ENCODE measurements at places on chromosomes 16 and 17.

GRCh38 chr17:4247361-4247970, 16.3 kb downstream of the ANKFY1 start:
- DNase-seq = peak; percentile 45

DNA sequence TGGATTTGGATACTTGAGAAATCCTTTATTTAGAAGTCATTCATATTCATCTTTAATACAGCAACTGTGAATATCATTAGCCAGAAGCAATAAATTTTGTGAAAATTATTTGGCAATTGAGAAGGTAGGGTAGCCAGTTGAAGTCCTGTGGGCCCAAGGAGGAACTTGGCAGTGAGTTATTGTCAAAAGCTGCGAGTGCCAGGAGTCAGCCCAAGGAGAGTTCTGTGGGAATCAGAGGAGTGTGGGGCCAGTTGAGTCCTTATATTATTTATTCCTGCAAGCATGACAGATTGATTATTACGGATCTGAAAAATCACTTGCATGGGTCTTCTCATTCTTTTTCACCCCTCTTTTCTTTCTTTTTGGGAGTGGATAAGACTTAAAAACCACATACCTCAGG, 38.3 kb downstream of the PRKCA start:
- no peak for DNase-seq

GRCh38 chr17:67046398-67046797, 2.0 kb downstream of the CACNG1 start:
- DNase-seq = no peak

- DNase-seq = peak; percentile 68
These were observed at the start of gene EDC4 for GRCh38 chr16:67872631-67873434. Gene EDC4 (plus strand): TSS chr16:67873052. CDS start chr16:67873262, 210 bp downstream.

DNA sequence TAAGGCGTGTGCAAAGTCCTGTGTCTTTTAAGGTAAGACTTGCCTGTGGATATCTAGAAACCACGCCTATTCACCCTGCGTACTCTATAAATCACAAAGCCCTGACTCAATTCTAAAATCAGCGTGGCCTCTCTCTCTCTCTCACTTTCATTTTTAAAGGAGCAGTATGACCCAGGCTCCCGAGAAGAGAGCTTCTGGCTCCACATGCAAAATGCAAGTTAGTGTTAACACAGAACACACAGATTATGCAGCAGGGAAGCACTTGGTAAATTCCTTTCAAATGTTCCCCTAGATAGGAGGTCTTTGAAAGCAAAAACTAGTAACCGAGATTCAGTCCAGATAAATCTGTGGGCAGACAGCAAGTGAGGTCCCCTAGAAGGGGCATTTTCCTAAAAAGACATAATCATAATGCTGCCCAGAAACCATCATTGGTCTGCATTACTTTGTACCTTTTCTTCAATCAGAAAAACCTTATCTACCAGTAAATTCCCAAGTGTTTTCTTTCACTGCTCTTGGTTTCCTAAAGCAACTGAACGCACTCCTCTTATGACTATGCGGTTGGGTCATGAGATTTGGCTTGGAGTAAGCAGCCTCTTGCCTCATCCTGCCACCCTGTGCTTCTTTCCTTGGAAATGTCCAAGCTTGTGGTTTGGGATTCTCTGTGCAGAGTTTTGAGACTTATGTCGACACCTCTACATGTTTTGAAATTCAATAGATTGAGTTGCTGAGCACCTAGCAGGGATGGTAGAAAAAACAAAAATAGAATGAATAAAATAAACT, 31.7 kb upstream of the KCNJ2 start:
- no peak for DNase-seq

DNA sequence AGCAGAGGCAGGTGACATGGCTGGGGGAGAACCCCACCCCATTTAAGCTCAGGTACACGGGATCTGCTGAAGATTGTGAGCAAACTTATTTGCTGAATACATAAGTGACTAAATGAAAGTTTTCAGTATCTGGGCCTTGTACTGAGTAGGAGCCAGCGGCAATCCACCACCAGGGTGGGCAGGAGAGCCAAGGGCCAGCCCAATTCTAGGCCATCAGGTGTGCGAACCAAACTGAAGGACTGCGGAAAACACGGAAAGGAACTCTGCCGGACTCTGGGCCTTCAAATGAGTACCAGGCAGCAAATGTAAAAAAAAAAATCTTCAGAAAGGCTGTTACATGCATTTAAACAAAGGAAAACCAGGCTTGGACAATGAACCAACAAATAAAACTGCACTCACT, 19.7 kb downstream of the ARHGAP17 start:
- DNase-seq = no peak

DNA sequence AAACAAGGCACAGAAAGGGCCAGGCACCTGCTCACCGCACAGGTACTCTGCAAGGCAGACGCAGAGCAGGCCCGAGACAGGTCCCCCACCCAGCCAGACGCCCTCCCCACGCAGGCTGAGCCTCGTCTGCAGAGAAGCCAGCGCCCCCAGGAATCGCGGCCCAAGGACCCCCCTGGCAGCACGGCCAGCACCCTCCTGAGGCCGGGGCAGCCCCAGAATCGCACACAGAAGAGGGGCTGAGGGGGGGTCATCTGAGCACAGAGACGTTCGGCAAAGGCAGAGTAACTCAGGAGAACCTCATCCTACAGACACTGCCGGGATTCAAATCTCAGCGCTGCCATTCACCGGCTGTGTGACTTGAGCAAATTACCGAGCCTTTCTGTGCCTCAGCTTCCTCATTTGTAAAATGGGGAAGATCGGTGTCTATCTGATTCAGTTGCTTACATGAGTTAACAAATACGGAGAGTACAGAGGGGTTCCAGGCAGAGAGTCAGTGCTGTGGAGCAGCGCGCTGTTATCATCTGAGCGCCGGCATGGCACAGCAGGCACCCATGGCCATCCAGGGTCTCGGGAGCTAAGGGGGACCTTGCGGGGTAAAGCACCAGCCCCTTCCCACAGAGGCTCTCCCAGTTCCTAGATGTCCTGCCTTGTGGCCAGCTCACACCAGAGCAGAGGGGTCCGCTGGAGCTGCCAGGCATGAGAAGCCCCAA, 10.4 kb downstream of the EMC6 start:
- no peak for DNase-seq

GRCh38 chr17:73833775-73834488, 189.7 kb upstream of the SDK2 start:
- DNase-seq = no peak

DNA sequence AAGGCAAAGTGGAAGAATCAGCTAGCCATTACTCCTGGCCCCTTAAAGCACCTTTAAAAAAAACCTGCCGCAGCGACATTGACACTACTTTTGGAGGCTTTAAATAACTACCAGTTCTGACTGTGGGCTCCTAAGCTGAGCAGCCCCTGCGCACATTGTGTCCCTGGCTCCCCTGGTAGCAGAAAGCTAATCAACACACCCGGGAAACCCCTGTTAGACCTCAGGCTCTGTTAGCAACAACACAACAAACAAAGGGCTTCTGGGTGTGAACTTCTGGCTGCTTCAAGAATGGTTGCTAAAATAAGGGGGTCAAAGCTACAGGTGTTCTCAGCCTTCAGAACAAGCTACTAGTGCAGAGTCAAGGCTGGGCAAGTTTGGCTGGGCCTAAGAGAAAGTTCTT, 83.6 kb downstream of the TMEM100 start:
- no peak for DNase-seq

- DNase-seq = no peak
These were observed 36.9 kb downstream of the CIBAR2 start for GRCh38 chr16:85075236-85075924.
